ENCODE measurements at places on chromosomes 3 and 15.

- no peak for DNase-seq
Measured at GRCh38 chr3:106421426-106421825, 552.6 kb upstream of the CBLB start.

GRCh38 chr3:184731786-184732537, 20.1 kb upstream of the MAGEF1 start:
- DNase-seq = no peak

- peak; percentile 63 for DNase-seq
Measured at GRCh38 chr3:127478922-127479321, 111.6 kb downstream of the TPRA1 start.

DNA sequence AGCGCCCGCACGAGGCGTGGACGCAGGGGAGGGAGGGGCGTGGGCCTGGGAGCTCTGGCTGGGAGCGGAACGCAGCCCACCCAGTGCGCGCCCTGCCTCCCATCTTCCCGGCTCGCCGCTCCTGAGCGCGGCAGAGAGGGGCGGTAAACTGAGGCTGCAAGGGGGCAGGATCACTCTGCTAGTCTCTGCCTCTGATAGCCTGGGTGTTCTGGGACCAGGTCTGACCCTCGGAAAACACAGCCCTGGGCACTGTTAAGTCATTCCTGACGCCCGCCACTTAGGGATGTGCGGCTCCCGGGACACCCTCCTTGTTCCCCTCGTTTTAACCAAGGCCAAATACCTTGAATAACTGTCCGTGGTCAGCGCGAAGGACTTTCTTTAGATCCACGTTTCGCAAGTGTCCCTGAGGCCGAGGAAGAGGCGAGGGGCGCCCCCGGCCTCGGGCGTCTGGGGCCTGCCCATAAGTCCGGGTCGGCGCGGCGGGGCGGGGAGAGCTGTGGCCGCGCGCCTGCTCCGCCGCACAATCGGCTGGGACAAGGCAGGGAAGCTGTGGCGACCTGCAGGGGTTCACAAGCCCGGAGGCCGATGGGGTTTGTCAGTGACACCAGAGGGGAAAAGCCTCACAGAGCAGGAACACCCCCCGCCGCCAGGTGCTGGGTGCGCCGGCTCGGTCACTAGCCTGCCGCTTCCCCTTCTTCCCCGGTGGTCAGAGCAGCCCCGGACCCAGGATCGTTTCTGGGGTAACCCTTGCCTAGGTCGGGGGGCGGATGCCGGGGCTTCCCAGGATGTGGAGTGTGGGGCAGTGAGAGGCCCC, 1.5 kb downstream of the ITPKA start:
- DNase-seq = no peak

DNA sequence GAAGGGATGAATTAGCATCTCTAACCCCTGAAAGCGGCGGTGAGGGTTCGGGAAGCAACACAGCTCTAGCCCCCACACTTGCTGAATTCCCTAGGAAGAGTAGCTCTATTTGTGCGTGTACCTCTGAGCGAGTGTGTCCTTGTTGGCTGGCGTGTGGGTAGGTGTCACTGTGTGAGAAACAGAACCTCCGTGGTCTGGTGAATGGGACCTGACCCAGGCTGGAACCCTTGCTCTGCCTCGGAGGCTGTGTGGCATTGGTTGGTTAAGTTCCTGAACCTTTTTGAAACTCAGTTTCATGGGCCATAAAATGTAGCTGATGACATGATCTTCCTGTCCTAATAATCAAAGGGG, 414 bp upstream of the TMEM115 start:
- DNase-seq = no peak

- DNase-seq = no peak
Measured at GRCh38 chr3:37499864-37500263, 325.5 kb upstream of the LRRFIP2 start.

DNA sequence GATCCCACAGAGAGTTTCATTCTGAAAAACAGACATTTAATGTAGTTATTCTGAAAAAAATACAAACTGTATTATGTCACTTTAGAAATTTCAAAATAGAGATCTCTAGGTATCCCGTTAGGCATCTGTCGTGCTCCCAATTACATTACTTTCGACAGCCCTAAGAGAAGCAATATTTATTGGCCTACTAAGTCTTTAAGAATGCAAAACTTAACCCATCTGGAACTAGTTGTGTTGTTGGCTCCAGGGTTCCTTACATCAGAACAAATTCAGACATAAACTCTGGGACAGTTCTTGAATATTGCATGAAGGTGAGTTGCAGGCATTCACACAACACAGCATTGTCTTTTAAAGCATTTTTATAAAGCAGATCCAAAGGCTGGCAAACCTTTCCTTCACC, 498.4 kb downstream of the FHIT start:
- no peak for DNase-seq

DNA sequence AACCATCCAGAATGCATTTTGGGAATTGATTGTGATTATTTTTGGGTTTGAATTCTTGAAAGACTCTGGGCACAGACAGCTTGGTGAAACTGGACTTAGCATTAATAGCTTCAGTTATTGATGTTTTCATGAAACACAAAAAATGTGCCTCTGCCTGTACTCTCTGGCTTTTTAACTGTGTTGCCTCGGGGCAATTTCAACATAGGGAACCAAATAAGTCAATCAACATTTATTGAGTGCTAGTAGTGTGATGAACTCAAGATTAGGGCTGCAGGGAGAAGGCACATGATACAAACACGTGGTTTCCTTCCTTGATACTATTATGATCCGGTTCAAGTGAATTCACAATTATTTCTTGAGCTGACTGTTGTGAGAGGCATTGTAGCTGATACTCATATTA, 50.8 kb downstream of the UNC13C start:
- no peak for DNase-seq

DNA sequence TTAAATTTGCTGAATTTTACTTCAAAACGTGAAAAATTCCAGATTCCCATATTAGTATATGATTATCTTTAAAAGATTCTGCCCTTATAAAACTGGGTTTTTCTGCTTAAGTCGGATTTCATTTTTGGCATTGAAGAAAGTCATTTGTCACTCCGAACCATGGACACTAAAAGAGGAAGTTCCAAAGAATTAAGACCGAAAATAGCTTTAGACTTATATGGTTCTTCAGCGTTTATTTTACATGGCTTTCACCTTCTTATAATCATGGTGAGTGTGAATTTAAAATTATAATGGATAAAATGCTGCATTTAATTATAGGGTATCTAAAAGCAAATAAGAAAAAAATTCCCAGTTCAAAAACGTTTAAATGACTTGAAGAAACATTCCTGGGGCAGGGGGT, 1.0 kb downstream of the C3orf38 start:
- no peak for DNase-seq

- DNase-seq = no peak
Measured at GRCh38 chr15:68463444-68463843, 31.5 kb upstream of the ITGA11 start.

- no peak for DNase-seq
Measured at GRCh38 chr3:39540162-39540921, 72.9 kb downstream of the MOBP start.

GRCh38 chr3:184745526-184745925, 33.7 kb upstream of the MAGEF1 start:
- DNase-seq = no peak

DNA sequence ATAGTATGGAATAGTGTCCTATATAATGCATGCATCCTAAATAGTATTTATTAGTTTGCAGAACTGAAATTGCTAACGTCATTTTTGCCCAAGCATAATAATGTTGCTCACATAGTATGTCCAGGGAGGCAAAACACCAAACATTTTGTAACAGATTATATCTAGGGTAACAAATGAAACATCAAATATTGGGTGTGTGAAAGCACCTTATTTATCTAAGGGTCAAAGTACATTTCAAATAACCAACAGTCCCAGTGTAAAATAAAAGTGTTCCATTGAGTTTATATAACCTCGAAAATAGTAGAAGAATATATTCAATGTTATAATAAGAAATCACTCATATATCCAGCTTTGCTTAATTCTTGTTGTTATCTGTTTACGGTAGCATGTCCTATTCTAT, 363.1 kb downstream of the CADM2 start:
- no peak for DNase-seq

GRCh38 chr3:114223143-114223542, 14.2 kb downstream of the ZNF80 start:
- DNase-seq = no peak

DNA sequence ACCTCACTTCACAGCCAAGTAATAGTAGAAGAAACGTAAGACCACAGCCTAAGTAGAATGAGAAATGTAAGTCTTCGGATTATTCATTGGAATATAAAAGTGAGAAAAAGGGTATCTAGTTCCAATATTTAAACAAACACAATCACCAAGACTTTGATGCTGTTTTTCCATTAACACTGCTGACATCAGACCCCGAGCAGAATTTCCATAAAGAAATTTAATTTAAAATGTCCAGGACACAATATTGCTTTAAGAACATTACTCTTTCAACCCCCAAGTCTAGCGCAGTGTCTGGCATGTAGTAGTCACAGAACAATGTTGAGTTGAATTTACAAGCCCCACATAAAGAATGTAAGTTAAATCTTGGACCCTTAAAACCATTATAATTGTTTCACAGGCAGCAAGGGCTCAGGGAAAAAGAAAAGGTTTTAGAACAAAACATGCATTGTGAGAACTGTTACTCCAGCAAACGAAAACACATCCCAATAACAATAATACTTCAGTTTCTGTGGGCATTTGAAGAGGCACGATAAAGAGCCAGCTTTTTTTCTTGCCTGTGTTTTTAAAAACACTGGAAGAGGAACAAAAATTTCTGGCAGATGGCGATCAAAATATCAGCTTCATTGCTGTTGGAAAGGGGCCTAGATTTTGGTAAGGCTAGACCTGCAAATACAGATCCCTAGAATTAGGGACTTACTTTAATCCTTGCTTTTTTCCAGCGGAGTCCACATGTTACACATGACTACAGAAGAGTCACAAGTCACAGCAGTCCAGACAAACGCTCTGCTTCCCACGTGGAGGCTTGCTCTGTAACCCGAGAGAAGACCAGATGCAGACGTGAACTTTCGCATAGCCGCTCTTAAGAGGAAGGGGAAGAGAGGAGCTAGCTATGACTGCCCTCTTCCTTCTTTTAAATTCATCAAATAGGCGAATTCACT, 77.9 kb upstream of the IGSF10 start:
- DNase-seq = no peak

DNA sequence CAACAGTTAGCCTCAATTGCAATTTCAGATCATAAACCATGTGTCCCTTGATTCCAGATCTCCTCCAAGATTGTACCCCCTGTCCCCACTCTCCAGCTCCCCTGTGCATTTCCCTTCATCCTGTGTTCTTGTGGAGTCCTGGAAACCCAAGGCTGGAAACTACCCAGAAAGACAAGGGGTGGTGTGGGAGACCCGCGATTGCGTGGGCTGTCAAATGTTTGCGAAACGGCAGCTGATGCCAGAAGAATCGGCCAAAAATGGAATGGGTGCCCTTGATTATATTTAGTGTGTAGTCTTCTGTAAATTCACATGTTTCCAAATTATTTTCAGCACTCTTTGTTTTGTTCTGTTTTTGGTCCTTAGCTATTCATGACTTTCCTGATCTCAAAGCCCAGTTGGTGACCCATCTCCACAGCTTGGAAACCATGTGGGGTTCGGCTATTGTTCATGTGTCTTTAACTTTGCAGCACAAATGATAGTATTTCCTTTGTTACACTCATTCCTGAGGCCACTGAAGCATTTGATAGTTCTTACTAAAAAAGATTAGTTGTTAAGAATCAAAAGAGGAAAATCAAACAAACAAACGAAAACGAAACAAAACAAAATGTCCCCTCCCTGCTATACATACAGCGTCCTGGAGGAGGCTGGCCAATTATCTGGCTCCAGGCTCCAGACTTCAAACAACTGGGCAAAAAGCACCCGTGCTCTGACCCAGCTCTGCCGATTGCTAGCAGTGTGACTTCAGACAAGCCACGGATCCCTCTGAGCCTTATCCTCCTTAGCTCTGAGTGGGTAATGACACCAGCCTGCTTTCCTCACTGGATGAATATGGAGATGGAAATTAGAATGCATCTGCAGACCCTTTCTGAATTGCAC, 120.9 kb downstream of the CACNA2D3 start:
- no peak for DNase-seq

DNA sequence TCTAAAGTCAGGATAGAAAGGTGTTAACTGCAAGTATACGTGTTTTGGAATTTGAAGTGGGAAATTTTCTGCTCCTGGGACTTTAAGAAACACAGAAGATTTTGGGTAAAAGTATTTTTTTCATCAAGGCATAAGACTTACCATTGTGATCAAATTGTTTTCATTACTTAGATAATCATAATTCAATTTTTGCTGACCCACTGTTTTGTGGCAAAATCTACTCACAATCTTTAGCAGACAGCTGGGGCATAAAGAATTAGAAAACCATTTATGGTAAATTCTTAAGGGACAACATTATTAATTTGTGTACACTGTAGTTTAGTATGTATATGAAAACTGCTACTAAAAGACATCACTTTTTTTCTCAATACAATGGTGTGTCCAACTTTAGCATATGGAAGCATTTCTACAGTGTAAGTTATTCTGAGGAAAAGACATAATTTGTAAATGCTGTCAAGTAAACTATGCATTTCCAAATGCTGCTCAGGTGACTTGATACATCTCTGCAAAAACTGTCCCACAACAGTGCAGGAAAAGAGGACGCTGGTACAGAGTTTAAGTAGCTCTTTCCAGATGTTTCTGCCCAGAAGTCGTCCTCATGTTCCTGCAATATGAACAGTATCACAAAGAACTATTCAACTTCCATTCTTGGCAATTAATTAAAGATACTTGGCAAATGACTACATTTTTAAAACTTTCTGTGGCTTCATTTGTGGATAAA, 52.3 kb downstream of the THSD4 start:
- DNase-seq = no peak

DNA sequence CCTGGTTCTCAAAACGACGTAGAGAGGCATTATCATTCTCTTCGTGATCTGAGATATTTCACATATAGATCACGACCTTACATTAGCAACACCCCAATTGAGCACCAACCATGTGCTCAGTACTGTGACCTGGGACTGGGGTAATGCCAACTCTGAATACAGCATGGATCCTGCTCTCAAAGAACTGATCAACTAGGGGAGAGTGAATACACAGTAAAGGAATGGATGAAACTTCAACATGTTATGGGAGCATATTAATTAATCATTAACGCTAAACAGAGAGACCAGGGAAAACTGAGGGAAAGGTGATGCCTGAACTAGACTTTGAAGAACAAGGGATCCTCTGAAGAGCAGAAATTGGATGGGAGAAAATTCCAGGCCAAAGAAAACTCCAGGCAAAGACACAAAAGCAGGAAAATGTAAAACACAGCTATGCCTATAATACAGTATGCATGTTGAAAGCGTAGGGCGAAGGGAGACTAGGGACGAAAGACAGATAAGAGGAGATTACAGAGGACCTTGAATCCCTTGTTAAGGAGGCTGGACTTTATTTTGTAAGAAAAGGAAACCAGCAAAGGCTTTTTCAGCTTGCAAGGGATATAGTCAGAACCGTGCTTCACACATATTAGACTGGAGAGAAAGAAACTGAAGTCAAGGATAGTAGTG, 105.7 kb downstream of the ANO10 start:
- DNase-seq = no peak

DNA sequence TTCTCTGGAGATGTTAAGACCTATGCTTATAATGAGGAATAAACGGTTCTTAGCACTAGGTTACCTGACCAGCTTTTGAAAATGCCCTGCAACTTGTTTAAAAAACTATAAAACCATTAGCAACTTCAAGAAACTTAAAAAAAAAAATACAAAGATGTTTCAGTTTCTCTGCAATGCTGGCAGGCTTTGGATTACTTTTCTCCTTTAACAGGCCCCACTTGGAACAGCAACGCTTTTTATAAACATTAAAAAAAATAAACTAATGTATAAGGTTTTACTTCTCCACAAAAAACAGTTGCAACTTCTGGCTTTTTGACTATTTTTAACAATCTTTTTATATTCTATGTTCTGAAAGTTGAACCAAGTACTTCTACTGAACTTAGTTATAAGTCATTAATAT, 1006.7 kb downstream of the ROBO1 start:
- DNase-seq = no peak

Data from aorta (tissue), 5 donors.